ENCODE measurements at places on chromosomes 7 and 10.
A peak's percentile ranks its signal among the peaks of the same experiment; 100 is the strongest.

GRCh38 chr7:21941611-21942141 is 4.0 kb downstream of the CDCA7L start:
- peak; percentile 74 for DNase-seq

DNA sequence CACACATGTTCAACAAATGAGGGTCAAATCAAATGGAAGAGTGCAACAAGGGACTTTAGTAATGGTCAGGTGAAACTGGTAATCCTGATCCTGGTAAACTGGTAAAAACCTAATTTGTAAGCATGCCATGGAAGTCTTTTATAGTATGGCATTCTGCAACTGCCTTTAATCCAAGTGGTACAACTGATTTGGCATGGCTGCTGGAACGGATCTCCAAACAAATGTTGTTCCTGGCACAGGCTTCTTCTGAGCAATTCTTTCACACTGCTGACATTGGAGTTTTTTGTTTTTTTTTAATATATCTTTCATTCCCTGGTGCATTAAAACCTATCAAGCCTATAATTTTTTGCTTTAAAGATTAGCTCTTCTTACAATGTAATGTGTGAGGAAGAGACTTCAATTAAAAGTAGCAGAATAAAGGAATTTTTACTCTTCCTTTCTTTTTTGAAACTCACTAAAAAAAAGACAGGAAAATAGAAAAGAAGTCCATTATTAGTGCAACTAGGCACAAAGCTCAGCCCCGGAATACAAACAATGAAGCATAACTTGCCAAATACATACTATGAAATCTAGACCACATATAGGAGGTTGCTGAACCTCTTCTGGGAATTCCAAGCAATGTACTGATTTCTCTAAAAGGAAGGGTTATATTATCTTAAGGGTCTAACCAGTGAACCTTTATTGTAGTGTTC is 79.3 kb upstream of the OIT3 start:
- DNase-seq, result no peak

GRCh38 chr10:59366290-59366689 is 3.9 kb upstream of the FAM13C start:
- DNase-seq, result no peak

GRCh38 chr7:30238721-30239441 is 45.5 kb upstream of the ZNRF2 start:
- no peak for DNase-seq

DNA sequence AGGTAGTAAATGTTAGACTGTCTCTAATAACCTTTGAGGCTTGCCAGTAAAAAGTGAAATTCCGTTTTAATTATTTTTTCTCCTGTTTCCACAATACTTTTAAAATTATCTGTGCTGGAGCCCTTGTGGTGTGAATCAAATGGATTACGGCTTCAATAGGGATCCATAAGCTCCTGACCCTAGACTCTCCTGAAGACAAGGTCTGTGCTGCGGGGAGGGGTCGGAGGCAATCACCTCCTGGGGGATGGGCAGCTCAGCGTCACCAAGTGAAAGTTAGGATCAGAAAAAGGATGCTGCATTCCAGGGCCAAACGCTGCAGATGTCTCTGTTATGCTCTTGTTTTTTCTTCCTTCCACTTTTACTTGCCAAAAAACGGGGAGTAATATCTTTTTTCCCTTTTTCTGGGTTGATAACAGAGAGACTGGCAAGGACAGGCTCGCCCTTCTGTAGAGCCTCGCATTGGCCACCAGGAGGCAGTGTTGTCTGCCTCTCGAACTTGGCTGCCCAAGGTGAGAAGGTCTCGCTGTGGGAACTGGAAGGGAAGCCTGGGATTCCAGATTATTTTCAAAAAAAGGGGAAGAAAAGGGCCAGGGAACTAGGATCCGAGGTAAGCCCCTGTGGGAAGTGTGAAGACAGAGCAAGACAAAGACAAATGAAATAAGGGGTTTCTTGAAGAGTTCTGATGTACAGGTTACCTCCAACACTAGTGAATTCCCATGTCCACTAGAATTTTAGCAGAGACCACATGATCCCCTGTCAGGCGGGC is 621.9 kb downstream of the ACTR3B start:
- peak; percentile 15 for DNase-seq

DNA sequence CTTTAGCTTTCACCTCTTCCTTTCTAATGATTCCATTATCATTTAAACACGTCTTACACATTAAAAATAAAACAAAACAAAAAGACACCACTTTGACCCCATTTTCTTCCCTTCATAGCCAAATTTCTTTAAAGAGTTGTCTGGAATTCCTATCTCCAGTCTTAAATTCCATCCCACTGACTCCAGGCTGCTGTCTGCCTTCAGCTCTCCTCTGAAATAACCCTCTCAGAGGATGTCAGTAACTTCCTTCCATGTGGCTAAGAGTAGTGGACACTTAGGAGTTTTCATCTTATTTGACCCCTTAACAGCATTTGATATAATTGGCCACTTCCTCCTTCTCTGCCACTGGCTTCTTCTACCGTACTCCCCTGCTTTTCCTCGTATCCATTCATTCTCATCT is 69.6 kb upstream of the MKX start:
- DNase-seq, result no peak

DNA sequence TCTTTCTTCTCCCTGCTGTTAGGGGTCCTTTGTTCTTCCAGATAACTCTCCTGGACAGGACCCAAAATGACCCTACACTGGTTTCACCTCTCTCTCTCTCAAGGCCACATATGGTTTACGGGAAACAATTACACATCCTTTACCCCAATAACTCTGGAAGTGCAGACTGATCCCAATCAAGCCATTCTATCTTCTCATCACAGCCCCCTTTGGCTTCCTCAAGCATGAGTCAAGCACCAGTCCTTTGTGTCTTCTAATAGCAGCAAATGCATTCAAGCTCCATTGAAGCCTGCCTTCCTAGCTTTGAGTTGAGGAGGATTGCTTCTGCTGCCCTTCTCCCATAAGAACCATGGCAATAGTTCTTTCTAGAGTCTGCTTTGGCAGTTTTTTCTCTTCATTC is 20.2 kb downstream of the C10orf67 start:
- no peak for DNase-seq

DNA sequence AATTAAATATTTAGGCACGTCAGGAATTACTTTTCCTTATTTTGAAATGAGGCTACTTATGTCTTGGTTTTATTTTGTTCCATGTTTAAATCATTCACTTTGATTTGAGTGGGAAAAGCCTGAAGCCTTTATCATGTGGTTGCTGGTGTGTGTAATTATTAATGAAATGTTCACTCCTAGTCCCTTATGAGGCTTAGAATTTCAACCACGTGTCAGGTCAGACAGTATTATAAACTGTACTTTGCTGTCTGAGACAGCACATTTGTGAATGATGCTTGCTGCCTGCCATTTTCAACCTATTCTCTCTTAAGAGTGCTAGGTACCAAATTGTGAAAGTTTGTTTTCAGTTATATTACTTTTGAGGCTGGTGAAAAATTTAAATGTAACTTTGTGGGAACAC is 58.9 kb downstream of the COL17A1 start:
- DNase-seq, result no peak

DNA sequence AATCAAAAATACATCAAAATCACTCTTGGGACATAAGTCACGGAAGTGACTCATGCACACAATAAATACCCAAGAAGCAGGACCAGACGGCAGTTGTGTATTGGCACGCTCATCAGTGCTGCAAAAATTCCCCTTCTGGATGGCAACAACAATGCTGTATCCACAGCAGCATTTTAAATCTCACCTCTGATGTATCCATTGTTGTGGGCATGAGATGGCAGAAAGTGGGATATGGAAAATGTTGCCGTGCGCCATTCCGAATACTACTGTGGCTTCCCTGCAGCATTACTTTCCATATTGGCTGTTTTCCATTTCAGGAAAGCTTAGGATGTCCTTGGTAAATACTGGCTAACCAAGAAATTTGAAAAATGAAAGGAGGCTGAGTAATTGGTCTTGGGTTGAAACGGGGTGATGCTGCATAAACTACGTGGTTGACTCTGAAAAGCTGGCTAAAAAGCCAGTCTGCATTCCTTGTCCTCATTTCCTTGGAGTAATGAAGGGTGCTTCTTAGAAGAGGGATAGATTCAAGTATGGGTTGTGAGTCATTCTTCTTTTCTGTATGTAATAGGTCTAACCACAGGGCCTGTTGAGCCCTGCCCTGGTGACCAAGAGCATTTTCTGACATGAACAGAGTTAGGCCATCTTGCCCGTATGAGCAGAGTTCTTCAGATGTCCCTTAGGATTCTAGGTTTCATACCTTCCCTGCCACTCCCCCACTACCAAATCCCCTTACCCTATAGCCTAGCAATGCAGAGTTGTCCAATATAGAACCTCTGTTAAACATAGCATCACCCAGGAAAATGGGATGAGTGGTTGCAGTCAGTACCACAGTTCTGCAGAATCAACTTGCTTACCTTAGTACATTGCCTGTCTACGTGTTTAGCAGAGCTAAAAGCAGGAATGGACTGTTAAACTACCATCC is 36.3 kb upstream of the TOMM7 start:
- DNase-seq, result peak; percentile 29

DNA sequence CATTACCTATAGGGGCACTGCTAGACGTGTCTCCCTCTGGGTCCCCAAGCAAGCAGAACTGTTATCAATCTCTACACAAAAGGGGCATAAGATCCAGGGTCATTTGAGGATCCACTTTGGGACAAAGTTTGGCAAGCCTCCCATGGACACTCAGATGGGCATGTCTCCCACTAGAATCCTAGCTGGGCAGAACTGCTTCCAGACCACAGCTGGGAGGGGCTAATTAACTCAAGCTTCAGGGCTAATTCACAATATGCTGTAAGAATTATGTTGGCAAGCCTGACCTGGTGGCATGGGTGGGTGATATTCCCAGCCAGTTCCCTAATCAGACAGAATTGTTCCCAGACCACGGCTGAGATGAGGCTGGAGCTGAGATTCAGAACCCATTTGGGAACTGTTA is 738.4 kb upstream of the FZD8 start:
- DNase-seq, result no peak

DNA sequence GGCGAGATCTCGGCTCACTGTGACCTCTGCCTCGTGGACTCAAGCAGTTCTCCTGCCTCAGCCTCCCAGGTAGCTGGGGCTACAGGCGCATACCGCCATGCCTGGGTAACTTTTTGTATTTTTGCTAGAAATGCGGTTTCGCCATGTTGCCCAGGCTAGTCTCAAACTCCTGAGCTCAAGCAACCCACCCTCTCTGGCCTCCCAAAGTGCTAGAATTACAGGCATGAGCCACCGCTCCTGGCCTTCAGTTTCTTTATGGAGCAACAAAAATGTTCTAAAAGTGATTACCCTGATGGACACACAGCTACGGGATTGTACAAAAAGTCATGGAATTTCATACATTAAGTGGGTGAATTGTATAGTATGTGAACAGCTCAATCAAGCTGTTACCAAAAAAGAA is 216.0 kb downstream of the CALN1 start:
- no peak for DNase-seq

- no peak for DNase-seq
These were observed 65.0 kb downstream of the PRKCQ start for GRCh38 chr10:6514844-6515780.

- no peak for DNase-seq
These were observed 124.7 kb downstream of the WDR11 start for GRCh38 chr10:120975868-120976225.

GRCh38 chr10:15091418-15091817 is 2.8 kb upstream of the ACBD7 start:
- no peak for DNase-seq

- no peak for DNase-seq
These were observed 1123.5 kb upstream of the LRRN3 start for GRCh38 chr7:109967406-109967805.

GRCh38 chr10:114479836-114480235 is 75.5 kb upstream of the AFAP1L2 start:
- no peak for DNase-seq

DNA sequence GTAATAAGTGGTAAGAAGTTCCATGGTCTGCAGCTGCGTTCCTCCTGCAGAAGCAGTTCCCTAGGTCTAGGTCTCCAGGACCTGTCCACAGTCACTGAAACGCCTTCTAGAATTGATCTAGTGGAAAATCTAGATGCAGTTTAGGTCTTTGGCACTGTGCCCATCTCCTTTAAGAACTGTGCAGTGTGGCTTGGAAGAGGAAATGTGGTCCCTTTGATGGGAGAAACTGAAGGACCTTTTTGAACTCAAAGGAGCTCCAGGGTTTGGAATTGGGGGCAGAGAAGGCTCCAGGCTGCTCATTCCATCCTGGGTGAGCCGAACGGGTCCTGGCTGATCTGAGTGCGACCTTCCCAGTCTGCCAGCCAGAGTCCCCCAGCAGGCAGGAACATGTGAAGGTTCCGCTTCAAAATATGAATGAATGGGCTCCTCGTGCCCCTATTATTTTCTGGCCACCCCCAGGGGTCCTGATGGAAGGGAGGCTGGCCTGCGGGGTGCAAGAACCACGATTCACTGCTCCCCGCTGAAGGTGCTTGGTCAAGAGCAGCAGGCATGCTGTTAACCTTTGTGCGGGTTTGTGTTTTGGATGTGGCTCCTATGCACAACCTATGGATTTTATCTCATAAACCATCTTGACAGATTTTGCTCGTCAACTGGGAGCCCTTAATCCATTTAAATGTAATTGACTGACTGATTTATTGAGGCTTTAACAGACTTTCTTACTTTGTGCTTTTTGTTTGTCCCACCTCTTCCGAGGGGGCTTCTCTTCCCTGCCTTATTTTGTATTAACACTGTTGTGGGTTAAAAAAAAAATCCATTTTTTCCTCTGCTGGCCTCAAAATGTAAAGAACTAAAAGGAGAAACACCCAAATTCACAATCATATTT is 36.7 kb downstream of the ZNF467 start:
- no peak for DNase-seq

DNA sequence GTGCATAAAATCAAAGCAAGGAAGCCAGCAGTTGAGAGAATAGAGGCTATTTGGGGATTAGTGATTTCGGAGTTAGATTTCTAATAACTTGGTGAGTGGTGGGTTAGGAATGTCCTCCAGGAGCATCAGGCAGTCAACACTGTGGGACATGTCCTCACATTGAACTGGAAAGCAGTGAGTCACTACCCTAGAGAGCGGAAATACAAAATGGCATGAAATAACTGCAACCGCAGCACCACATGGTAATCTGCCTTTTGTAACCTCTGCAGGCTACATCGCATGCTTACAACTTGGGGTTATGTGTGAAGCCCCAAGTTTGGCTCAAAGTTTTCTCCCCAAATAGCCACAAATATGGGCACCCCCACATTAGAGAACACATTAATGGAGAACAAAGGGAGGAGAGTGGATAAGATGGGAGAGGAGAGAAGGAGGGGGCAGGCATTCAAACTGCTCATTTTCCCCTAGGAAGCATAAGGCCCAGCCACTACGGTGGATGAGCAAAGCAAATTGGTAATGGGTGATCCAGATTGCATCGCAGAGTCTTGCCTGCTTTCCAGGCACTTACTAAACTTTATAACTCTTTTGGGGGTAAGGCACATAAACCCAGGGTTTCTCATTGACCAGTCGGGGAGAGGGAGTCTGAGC is 22.0 kb upstream of the SLF2 start:
- DNase-seq, result no peak

DNA sequence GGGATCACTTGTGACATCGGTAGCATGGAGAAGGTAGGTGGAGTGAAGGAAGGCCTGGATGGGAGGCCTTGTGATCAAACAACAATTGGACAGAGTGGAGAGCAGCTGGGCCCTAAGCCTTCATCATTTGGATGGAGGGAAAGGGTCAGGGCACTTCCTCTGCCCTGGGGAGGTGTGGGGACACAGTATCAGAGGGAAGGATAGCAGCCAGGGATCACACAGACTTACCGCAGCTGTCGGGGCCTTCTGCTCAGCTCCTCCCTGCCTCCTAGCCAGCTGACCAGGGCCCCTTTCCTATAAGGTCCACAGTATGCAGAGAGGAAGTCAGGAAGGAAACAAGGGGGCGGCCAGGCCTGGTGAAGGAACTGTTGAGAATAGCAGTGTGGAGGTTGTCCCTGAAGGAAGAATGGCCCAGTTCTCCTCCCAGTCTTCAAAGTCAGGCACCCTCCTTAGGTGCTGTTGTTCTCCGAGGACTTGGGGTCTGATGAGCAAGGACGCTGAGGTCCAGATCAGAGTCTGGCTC is 62.1 kb downstream of the ABCC2 start:
- no peak for DNase-seq

All from AML-193 (cell line).